ENCODE measurements at places on chromosomes 3 and 15.
A peak's percentile ranks its signal among the peaks of the same experiment; 100 is the strongest.

GRCh38 chr3:58963928-58964503 lies 85.8 kb downstream of the CFAP20DC start:
- DNase-seq: no peak

- DNase-seq: peak; percentile 93
Observed at GRCh38 chr15:64162869-64163658, at the start of gene PPIB. PPIB (minus strand) TSS chr15:64163022; CDS start chr15:64162986, 36 bp downstream.

DNA sequence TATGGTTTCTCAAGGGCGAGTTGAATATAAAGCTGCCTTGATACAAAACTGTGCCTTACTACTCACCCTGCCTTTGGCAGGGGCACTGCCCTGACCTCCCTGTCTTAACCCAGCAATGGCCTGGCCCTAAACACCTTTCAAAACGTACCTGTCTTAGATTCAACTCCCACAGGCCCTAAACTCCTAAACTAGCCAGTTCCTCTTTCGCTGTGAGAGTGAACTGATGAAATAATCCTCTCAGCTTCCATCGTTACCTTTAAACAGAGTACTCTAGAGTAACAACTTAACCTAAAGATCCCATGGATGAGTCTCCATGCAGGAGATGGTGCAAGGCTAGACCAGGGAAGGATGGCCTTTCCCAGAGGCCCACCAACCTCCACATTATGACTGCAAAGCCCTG lies 133.0 kb upstream of the THBS1 start:
- no peak for DNase-seq

DNA sequence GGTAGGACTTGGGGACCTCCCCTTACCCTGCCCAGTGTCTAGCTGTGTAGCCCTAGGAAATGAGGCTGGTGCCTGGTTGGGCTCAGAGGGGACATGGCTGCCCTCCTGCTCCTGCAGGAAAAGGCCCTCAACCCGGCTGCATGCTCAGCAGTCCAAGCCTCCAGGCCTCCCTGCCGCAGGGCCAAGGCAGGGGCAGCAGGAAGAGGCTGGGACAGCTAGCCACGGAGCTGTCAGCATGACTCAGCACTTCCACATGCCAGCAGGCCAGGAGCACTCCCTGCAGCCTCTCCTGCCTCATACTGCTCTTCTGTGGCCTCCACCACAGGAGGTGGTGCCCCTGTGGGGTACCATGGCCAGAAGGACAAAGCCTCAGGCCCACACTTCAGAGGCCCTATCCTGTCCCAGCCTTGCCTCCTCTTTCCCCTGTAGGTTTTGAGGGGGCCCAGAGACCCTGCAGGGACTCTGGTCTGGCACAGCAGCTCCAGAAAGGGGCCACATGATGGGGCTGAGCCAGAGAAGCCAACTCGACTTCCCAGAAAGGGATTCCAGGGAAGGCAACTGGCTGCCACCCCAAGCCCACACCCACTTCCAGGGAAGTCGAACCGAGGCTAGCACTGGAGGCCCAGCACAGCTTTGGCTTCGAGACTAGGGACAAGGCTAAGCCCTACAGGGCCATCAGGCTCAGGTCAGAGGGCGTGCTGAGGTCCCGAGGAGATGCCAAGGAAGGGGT lies 19.5 kb downstream of the TKT start:
- no peak for DNase-seq

- no peak for DNase-seq
Observed at GRCh38 chr3:10955711-10956453, 36.7 kb upstream of the SLC6A1 start.

DNA sequence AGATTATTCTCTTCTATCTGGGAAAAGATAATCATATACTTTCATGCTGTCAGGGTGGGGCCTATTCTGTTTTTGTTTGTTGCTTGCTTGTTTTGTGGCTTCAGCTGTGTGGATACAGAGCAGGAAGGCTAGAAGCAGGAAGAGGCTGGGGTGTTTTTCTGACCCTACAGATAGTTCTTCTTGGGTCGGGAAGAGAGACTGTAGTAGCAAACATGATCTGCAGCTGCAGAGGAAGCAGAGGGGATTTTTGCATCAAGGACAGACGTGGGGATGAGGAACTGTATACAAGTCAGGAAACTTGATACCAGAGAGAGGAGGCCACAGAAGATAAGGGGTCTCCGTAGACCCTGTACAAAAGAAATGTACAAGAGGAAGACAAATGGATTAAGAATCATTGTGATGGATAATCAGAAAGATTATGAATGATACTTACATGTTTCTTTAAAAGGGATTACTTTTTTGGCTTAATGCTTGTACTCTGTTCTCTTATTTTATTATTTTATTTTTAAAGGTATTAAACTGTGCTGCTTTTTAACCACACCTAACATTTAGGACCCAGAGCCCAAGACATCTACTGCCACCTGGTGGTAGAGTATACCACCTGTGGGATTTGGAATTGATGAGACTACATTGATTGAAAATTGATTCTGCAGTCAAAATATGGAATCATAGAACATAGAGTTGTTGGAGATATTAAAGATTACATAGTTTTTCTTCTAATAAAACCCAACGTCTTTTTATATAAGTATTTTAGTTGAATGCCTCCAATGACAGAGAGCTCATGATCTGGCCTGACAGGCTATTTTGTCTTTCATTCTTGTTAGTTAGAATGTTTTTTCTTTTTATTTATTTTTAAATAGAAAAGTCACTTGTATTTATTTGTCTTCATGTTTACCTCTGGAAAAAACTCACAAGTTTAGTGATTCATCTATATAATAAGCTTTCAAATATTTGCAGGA lies 87.3 kb upstream of the ROPN1 start:
- DNase-seq: no peak

GRCh38 chr3:133206921-133207320 lies 168.7 kb downstream of the TMEM108 start:
- DNase-seq: no peak

GRCh38 chr15:74542166-74543042 lies 1.4 kb downstream of the ARID3B start:
- no peak for DNase-seq

DNA sequence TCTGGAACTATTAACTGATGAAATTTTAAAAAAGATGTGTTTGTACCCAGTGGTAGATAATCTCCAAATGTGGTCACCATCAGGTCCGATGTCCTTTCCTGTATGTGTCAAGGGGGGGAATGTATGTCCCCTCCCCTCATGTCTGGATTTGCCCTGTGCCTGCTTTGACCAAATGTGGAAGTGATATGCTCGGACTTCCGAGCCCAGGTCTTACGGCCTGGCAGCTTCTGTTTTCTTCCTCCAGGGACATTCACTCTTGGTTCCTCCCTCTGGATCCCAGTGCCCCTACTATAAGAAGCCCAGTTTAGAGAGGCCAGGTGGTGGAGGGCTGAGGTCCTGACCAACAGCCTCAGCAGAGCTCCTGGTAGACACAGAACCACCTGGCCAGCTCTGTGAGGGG lies 75.5 kb downstream of the CCR1 start:
- no peak for DNase-seq

GRCh38 chr3:189626286-189626685 lies 4.9 kb upstream of the TP63 start:
- DNase-seq: no peak

DNA sequence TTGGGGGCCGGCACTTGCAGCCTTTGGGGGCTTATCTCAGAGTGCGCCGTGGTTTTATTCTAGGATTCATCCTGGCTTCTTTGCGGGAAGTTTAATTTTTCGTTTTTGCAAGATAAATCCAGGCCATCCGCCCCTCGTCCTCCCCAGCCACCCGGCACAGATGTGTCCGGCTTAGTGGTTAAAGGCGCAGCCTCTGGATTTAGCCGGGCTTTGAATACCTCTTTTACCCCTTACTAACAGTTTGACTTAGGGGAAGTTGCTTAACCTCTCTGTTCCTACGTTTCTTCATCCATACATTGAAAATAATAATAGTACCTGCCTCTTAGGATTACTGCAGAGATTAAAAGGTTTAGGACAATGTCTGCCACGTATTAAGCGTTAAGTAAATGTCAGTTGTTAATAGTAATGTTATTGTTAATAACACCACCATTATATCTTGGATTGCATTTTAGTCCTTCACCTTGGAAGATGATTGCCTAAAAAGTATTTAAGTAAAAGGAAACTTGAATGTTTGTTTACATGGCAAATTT lies 714 bp downstream of the ECT2 start:
- DNase-seq: peak; percentile 4

- DNase-seq: no peak
Observed at GRCh38 chr15:25903024-25903581, 40.0 kb upstream of the ATP10A start.

GRCh38 chr15:47961401-47962090 lies 159.2 kb upstream of the SLC24A5 start:
- DNase-seq: no peak

GRCh38 chr3:153621953-153622352 lies 459.9 kb downstream of the RAP2B start:
- no peak for DNase-seq

DNA sequence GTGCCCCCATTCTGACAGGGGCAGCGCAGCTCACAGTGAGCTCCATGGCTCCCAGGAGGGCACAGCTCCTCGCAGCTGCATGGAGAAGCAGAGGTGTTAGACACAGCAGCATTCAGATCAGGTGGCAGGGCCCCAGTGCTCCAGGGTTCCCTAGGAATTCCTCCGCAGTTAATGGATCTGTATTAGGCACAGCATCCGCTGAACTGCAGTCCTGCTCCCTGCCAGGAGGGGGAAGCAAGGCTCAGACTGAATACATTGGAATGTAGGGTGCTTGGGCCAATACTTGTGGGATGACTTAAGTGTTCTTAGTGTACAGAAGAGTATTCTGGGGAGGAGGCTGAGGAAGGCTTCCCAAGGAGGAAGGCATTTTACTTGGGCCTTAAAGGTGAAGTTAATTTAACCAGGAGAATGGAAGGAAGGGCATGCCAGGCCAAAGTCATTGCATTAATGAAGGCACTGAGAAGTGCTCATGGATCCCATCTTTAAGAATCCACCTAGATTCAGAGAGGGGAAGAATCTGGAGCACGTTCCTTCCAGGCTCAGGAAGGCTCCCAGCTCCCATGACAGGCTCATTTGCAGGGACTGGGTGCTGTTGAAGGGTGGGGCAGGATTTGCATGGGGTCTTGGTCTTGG lies 111.6 kb downstream of the RAB11A start:
- DNase-seq: no peak

- no peak for DNase-seq
Observed at GRCh38 chr15:22918596-22919140, 61.5 kb downstream of the CYFIP1 start.

DNA sequence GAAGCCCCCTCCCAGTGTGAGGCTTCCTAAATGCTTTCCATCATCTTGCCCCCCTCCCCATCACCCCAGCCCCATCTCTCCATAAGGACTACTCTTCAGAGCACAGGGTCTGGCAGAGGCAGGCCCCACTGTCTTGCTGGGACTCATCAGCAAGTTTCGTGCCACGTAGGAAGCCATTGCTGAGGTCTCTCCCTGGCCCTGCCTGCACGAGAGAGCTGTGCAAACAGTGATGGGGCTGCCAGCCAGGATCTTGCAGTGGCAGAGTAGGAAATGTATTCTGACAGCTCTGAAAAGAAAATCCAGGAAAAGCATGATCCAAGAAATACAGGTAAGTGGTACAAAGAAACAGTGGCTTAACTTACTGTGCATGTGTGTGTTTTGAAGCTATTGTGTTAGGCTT lies 22.6 kb downstream of the ISL2 start:
- no peak for DNase-seq

GRCh38 chr3:16456784-16457415 lies 56.6 kb downstream of the RFTN1 start:
- no peak for DNase-seq

DNA sequence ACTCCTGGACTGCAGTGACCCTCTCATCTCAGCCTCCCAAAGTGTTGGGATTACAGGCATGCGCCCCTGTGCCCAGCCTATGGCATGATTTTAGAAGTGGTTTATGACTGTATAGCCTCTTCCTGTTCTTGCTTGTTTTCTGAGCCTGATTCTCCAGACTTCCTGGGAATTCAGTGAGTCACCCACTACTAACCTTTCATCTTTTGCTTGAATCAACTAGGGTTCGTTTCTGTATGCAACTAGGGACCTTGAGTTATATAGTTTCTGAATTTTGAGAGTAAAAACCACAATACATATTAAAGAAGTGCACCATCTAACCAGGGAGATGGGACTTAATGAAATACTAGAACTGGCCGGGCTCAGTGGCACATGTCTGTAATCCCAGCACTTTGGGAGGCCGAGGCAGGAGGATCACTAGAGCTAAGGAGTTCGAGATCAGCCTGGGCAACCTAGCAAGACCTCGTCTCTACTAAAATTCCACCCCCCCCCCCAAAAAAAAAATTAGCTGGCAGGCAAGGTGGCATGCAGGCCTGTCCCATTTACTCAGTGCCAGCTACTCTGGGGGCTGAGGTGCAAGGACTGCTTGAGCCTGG lies 76.0 kb downstream of the ZNF609 start:
- DNase-seq: no peak

DNA sequence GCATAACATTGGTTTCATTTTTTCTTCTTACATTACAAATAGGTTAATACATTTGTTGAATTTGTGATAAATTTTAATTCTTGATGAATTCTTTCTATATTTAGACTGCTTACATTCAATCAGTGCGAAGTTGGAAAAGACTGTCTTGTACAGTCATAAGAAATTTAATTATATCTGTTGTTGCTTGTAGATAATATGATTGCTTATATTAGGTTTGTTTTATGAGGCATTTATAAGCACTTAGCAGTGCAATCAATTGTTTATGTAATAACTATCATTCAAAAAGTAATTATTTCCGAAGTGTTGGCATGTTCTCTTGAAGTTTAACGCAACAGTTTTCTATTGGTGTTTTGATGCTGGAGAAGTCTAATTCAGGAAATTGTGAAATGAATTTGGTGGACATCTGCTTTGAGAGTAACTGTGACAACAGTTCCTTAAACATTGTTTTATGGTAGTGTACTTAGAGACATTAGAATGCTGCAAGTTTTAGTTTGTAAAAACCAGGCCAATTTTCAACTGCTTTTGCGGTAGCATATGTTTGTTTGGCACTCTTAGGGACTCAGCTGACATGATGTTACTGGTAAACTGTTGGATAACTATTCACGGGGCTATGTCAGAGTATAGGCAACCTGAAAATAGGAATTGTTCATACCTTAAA lies 99.7 kb downstream of the NAALADL2 start:
- no peak for DNase-seq

DNA sequence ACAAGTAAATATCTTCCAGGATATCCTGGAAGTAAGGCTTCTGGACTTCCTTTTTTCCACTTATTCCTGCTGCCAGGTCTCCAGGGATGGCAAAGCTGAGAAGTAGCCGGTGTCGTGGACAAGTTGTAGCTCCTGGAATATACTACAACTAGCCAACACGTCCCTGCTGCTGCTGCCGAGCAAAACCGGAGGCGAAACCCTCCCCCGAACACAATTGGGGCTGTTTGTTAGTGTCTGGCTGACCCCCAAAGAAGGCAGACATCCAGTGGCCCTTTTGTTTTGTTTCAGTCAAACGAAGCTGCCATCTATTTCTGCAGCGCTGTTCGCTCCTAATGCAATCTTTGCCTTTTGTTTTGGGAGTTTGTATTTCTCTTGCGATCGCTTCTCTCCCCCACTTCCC lies 45.3 kb upstream of the EIF5A2 start:
- no peak for DNase-seq

- DNase-seq: no peak
Observed at GRCh38 chr3:180390313-180390712, 211.7 kb upstream of the TTC14 start.

Data from stimulated activated CD4-positive, alpha-beta T cell treated with anti-CD3 and anti-CD28 coated beads, TNF-alpha, amount 100 ng/mL, for 1 hour (primary cell).